ENCODE measurements at places on chromosomes 13 and 19.

GRCh38 chr13:108987944-108988343 lies 358.5 kb downstream of the MYO16 start:
- DNase-seq, result no peak

- no peak for DNase-seq
Measured at GRCh38 chr13:45594764-45595163, 20.8 kb downstream of the ERICH6B start.

DNA sequence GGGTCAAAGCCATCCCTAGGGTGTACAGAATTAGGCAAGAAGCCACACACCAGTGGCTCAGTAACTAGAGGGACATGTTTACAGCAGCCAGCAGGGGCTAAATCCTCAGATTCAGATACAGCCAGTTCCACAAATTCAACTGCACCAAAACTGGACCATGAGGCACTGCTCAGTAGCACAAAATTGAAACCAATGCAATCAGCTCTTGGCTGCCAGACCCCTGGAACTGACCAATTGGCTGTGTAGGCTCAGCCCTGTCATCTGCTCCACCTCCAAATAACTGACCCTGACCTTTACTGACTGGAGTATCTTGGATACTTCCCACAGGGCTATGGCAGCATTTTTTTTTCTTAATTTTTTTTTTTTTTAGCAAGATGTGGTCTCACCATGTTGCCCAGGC lies 226.5 kb downstream of the FOXO1 start:
- DNase-seq, result no peak

DNA sequence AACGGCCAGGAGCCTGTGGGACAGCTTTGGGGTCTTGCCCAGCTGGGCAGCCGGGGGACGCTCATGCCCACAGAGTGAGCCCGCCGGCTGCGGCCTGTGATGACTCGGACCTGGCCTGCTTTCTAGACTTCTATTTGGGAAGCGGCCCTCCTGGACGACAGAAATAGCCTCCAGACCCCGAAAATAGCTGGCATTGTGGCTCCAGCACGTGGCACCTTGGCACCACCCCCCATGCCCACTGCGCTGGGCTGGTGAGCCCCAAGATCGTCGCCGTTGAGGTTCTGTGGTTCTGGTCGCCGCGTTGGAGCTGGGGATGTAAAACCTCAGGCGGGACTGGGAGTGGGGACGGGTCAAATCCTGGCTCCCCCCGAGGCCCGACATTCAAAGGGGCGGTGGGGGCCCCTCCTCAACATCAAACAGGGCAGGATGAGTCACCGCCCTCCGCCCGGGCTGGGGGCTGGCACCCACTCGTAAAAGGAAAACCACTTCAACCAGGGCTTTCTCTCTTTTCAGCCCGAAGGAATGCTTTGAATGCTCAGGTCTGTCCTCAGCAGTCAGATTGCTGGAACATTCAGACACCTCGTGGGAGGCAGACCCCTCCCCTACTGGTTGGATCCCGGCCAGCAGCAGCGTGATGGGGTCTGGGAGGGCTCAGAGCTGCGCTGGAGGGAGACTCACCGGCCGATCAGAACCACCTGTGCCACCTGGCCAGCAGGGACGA lies 42.1 kb downstream of the GADD45B start:
- DNase-seq, result peak; percentile 76

Data from astrocyte of the cerebellum (primary cell).